ENCODE measurements at places on chromosomes 1 and 21. TPM values are rescaled to one million over a fixed set of nuclear protein-coding genes. Genes with fewer than 3 reads are reported as not detected.

The TMEM35B gene
- total RNA-seq, result 38.0 TPM

The IL20 gene
- not detected for total RNA-seq

The RGSL1 gene
- not detected for total RNA-seq

The FAM151A gene
- not detected for total RNA-seq

The PGLYRP3 gene
- total RNA-seq, result not detected

The TMEM52 gene
- total RNA-seq, result not detected

The CD48 gene
- 379 TPM for total RNA-seq

The CLCA4 gene
- not detected for total RNA-seq

GRCh38 chr1:191279266-191279800 lies 801.7 kb upstream of the BRINP3 start:
- DNase-seq, result no peak

DNA sequence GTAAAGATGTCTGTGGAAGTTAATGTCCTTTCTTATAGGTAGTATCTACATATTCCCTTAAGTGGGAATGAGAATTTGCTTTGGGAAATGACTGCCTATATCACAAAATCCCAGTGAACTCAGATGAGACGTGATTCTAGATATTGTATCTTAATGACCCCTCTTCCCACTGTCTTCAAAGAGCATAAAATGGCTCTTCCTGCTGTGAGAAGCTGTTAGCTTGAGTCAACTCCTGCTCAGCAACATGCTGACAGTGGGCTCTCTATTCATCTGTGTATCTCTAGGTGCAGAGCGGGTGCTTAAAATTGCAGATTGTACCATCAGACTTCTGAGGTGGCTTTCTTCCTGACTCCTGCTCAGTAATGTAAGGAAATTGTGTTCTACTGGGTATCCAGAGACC lies 100.6 kb downstream of the SPAG17 start:
- no peak for DNase-seq

- no peak for DNase-seq
These were observed 165.7 kb downstream of the RHOU start for GRCh38 chr1:228900886-228901392.

- no peak for DNase-seq
These were observed 19.5 kb downstream of the HYI start for GRCh38 chr1:43434256-43434655.

GRCh38 chr21:30126576-30126975 lies 40.0 kb downstream of the CLDN17 start:
- DNase-seq, result no peak

GRCh38 chr1:189312499-189312898 lies 1165.2 kb downstream of the BRINP3 start:
- no peak for DNase-seq

DNA sequence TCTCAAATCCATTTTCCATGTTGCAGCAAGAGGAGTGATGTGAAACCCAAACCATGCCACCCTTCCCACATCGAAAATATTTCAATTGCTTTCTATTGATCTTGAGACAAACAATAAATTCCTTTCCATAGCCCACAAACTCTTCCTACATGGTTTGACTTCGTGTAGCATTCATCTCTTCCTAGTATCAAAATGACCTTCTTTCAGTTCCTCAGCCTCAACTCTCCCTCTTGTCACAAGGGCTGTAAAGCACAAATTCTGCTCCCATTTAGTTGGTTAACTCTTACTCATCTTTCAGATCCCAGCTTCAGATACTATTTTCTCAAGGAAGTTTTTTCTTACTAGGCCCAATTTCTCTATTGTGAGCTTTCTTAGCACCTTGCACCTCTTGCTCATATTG lies 99.0 kb downstream of the ZNF281 start:
- DNase-seq, result no peak

GRCh38 chr1:180085331-180085730 lies 69.3 kb upstream of the QSOX1 start:
- no peak for DNase-seq

- DNase-seq, result no peak
These were observed 37.9 kb upstream of the SLC19A1 start for GRCh38 chr21:45580181-45580575.

DNA sequence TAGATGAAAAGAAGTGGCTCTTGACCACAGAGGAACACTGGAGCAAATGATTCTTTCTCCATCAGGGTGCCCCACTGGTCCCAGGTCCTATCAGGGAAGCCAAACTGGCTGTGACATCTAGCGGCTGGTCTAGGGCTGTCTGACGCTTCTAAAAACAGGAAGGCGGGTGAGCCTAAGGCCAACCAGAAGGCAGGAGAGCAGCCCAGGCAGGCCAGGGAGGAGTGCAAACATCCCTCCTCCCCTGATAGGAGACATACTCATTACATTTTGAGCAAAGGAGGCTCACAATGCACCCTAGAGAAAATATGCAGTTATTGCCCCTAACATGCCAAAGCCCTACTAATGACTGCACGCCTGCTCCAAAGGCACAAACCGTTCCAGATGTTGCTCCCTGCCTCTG lies 10.4 kb upstream of the FOXE3 start:
- DNase-seq, result no peak

- no peak for DNase-seq
These were observed 111.5 kb downstream of the ZFYVE9 start for GRCh38 chr1:52253421-52253820.

GRCh38 chr1:91736146-91736714 lies 149.7 kb downstream of the TGFBR3 start:
- DNase-seq, result no peak

GRCh38 chr1:231699784-231700183 lies 73.2 kb downstream of the DISC1 start:
- DNase-seq, result no peak

DNA sequence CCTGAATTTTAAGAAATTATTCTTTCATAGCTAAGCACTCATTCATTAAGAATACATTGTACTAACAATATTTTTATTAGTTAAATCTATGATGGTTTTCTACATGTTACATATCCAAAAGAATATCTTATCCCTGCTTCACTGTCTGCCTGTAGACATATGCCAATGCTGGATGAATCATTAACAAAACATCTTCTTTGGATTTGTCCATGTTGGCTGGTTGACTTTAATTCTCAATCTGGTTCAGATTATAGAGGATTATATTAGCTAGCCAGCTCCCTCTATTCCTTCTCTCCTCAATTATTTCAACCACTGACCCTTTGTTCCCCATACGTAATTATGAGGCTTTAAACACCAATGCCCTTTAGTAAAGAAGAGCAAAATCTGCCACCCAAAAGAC lies 138.9 kb upstream of the DMRTA2 start:
- no peak for DNase-seq

- DNase-seq, result no peak
These were observed 178.1 kb upstream of the PBX1 start for GRCh38 chr1:164380893-164381292.

- no peak for DNase-seq
These were observed 118.1 kb upstream of the SGIP1 start for GRCh38 chr1:66415866-66416265.

GRCh38 chr1:36135796-36136195 lies 10.8 kb upstream of the COL8A2 start:
- no peak for DNase-seq

DNA sequence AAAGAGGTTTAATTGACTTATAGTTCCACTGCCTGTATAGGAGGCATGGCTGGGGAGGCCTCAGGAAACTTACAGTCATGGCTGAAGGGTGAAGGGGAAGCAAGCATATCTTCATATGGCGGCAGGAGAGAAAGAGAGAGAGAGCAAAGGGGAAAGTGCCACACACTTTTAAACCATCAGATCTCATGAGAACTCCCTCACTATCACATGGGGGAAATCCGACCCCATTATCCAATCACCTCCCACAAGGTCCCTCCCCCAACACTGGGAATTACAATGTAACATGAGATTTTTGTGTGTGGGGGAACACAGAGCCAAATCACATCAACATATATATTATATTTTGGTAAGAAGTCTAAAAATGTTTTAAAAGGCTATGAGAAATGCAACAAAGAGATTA lies 27.2 kb downstream of the FABP3 start:
- no peak for DNase-seq

DNA sequence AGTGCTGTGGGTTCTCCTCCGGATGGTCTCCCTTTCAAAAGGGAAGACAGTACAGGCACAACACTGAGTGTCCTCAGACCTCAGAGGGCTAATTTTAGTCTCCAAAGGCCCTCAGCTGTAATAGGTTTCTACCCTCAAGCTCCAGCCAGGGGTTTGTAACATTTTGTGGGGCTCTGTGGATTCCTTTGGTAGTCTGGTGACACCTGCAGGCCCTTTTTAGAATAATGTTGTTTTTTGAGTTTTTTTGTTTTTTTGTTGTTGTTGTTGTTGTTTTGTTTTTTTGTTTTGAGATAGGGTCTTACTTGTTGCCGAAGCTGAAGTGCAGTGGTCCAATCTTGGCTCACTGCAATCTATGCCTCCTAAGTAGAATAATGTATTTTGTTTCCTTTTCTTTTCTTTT lies 15.0 kb upstream of the TMEM201 start:
- DNase-seq, result no peak

DNA sequence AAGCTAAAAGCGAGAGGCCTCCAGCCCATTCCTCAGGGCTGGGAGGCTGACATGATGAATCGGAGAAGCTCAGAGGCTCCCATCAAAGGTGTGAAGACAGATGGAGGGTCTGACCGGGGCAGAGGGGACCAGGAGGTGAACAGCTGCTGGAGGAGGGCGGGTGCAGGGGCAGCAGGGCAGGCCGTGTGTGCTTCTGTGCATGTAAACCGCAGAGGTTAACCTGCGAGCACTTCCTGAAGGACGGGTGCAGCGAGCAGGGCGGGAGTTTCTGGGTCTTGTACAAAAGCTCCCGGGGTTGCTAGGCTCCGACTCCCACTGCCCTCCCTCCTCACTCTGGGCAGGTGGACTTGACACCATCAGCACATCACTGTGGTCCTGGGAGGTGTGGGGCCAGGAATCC lies 75.2 kb downstream of the PAX7 start:
- no peak for DNase-seq

GRCh38 chr1:118960026-118960561 lies 28.0 kb downstream of the TBX15 start:
- DNase-seq, result no peak

DNA sequence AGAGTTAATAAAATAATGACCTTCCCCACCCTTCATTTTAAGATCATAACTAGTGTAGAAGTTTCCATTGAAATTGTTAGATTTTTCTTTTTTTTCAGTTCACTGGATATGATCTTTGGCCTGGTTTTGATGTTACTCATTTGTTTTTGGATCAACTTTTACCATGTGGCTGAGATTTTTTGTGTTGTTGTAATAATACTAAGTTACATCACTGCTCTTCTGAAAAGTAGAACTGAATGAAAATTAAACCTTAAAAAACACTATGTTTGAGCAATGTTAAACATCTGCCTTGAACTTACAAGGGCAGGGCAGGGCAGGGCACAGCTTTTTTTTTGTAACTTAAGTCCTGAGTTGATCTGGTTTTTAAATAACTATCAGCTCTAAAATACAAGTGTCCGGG lies 204.8 kb upstream of the ADAMTS5 start:
- no peak for DNase-seq

GRCh38 chr1:87820668-87821334 lies 492.1 kb downstream of the LMO4 start:
- no peak for DNase-seq

Measured in activated naive CD8-positive, alpha-beta T cell treated with anti-CD3 and anti-CD28 coated beads, Interleukin-2, amount 10 ng/mL, durations not matched to agents 7 days and 5 days (primary cell).